ENCODE measurements at places on chromosomes 5 and 9.
A peak's percentile ranks its signal among the peaks of the same experiment; 100 is the strongest.

- no peak for DNase-seq
These were observed 47.8 kb upstream of the RAPGEF6 start for GRCh38 chr5:131682826-131683225.

GRCh38 chr5:127589309-127590030 is 59.4 kb upstream of the CTXN3 start:
- no peak for DNase-seq

GRCh38 chr5:141623611-141624010 is 4.8 kb upstream of the DIAPH1 start:
- no peak for DNase-seq

DNA sequence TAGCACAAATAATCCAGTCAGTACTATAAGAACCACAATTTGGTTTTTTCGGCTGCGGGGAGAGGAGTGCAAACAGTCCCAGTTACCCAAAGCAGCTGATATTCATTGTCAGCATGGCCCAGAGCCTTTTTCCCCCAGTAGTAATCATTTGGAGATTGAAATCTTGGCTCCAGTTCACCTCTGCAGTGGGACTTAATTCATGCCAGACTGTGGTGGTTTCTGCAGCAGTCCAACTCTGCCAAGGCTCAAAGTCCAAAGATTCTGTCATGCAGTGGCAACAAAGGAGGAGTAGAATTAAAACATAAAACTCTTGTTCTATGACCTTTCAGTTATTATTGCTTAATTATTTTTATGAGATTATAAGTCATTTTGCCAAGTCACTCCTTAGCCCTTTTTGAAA is 25.0 kb upstream of the TRIM36 start:
- DNase-seq, result no peak

DNA sequence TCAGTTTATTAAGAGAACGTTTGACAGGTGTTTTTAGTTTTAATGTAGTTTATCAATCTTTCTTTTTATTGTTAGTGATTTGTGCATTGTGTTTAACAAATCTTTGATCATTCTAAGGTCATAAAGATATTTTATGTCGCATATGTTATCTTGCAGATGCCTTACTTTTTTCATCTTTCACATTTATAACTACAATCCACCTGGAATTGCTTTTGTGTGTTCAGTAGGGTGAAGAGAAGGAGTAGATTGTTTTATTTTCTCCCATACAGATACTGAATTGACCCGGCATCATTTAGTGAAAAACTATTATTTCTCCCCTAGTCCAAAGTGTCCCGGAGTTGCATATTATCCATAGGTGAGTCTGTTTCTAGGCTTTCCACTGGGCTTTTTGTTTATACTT is 179.4 kb upstream of the RGMB start:
- no peak for DNase-seq

- no peak for DNase-seq
These were observed 246.5 kb downstream of the SYK start for GRCh38 chr9:91047993-91048607.

- no peak for DNase-seq
These were observed 71.0 kb upstream of the MELK start for GRCh38 chr9:36501727-36502126.

- no peak for DNase-seq
These were observed 12.0 kb downstream of the PSMB7 start for GRCh38 chr9:124403246-124403645.

DNA sequence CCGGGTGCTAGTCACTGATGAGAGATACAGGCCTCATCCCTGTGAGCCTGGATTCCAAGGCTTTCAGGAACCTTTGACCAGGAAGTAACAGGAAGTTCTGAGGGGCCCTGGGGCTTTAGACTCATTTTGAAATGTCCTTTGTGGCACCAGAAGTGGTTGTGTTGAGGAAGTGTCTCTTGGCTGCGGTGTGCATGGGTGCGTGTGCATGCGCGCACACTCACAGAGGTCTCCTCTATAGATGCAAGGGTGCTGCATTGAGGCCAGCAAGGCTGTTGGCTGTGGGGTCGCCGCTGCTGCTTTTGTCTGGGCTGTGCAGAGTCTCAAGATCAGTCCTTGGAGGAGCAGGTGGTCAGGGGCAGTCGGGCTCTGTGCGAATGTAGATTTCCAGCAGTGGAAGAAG is 7.6 kb downstream of the RAB24 start:
- DNase-seq, result no peak

DNA sequence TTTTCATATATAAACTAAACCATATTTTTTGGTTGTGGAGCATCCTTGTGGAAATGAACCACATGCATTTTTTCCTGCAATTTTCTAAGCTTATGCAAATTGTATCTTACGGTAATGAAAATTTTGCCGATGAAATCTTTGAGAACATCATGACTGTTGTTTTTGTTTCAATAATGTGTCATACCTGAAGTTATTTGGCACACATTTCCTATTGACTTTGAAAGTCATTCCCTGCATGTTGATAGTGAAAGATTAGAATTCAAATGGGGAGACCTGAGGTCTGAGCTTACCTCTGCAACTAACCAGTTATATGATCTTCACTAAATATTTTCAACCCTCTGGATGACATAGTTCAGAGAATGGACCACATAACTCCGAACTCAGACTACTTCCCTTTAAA is 88.5 kb downstream of the PRR16 start:
- DNase-seq, result no peak

GRCh38 chr5:143889986-143890385 is 78.0 kb downstream of the HMHB1 start:
- DNase-seq, result no peak

GRCh38 chr5:134592141-134592746 is 40.4 kb downstream of the SAR1B start:
- no peak for DNase-seq

GRCh38 chr5:383621-384020 is 59.4 kb upstream of the EXOC3 start:
- DNase-seq, result no peak

GRCh38 chr9:38359297-38359653 is 33.2 kb upstream of the ALDH1B1 start:
- no peak for DNase-seq

- DNase-seq, result no peak
These were observed 103.8 kb upstream of the ZNF618 start for GRCh38 chr9:113772121-113772810.

DNA sequence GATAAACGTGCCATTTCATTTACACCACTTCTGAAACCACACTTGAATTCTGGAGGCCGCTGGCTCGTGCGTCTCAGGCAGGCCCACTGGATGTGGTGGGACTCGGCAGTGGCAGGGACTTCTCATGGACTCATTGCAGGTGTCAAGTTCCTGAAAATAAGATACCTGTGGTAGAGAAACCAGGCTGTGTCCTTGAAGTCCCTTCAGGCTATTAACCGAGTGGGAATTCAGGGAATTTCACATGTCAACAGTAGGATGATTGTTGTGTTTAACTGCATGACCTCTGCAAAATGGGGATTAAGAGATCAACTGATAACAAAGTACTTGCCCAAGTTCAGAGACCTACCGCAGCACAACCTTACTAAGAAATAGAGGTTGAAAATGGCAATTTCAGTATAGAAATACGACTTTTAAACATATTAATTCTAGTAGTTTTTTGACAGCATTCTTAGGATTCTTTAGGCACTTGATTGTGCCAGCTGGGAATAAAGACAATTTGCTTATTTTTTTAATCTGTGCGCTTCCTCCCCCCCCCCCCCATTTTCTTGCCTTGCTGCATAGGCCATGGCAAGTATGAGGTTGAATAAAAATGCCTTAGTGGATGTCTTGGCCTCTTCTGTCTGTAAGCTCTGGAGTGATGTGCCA is 26.8 kb downstream of the TRIP13 start:
- DNase-seq, result no peak

DNA sequence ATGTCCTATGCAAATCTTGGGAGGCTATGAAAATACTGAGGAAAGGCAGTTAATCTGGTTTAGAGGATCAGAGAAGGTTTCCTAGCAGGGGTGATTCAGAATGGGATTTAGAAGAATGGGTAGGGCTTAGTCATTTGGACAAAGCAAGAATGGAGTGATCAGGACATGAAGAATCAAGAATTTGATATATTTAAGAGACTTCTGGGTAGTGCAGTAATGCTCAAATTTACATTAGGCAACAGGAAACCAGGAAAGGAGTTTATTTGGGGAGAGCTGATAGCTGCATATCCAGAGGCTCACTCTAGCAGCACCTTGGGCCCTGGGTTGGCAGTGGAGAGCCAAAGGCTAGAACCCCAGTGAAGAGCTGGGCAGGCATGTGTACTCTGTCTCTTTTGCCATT is 78.9 kb upstream of the PAPPA start:
- no peak for DNase-seq

- peak; percentile 39 for DNase-seq
These were observed 6.9 kb upstream of the OTP start for GRCh38 chr5:77645158-77645994.

DNA sequence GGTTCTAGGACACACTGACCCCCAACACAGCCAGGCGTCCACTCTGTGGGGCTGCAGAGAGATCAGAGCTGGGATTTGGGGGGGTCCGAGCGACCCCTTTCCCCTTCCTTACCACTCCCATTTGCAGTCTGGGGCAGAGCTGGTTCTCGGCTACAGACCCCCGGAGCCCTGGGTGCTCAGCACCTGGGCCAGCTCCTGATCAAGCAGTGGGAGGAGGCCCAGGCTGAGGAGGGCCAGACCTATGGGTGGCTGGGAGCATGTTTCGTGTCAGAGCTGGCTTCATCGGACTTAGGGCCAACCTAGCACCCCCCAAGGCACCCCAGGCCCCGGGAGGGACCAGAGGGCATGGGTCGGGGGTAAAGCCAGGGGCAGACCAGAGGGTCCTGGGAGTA is 7.6 kb downstream of the GRIN1 start:
- DNase-seq, result no peak

- no peak for DNase-seq
These were observed 25.7 kb downstream of the SLC1A1 start for GRCh38 chr9:4515958-4516375.

DNA sequence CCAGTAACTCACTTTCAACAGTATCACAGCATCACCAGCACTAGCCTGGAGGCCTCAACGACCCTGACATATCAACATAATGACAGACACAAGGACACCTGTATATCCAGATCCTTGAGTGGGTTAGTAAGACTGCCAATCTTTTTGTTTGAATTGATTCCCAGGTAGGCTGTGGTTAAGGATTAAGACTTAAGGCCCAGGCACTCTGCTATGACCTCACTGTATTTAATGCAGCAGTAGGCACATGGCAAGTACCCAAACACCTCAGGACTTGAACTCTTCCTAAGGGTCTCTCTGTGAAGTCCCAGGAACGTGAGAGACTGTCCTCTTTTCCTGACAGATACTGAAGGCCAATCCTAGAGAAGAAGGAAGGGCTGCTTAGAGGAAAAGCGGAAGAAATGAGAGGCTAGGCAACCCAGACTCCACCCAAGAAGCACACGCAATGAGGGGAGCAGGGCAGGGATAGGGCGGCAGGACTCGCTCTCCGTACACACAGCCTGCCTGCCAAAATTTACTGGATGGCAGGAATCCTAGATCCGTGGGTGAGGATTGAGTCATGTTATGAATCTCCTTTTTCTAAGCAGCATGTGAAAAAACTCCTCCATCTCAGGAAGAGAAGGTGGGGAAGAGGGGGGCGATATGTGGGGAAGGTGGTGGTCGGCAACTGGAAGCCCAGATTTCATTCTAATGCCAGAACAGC is 93.4 kb downstream of the SIL1 start:
- no peak for DNase-seq

GRCh38 chr5:33490071-33490665 is 49.4 kb downstream of the TARS1 start:
- DNase-seq, result no peak

GRCh38 chr9:18658804-18659705 is 185.1 kb downstream of the ADAMTSL1 start:
- no peak for DNase-seq

GRCh38 chr9:105244003-105244733 is at the start of gene SLC44A1:
SLC44A1 (plus strand) TSS chr9:105244651; CDS start chr9:105244869, 218 bp downstream.
- DNase-seq, result peak; percentile 91

DNA sequence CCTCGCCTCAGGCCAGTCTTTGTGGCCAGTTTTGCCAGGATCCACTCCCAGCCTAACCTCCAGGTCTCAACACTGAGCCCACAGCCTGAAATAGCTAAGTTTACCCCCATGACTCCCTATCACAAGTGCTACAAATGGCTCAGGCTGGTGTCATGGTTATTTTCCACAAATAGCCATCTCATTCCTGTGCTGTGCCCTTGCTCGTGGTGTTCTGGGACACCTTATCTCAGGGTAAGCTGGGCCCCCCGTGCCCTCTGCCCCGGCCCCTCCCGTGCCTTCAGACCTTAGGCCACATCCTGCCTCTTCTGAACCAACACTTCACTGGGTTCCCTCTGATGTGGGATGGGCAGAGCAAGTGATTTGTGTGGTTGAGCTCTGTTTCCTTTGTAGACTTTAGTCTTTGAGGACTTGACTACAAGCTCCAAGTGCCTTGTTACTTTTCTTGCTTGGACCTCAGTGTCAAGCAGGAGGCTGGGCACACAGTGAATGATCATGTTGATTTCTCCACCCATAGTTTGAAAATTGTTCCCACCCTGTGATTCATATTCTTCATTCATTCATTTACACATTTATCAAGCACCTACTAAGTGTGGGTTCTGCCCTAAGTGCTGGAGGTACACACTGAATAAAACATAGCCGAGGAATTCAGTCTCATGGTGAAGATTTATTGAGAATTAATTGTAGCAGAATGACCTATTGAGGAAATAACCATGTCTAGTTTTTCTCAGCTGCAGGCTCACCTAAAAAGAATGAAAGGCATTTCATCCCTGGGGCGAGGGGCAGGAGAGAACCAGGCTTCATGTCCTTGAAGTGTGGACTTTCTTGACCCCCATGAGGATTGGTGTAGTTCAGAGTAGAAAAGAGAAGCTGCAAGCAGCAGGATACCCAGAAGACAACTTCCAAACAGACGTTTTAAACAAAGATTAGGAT is 84.5 kb upstream of the CTNNA1 start:
- DNase-seq, result peak; percentile 14

Data from CD4-positive, alpha-beta T cell treated with Interferon alpha-2 for 1 hour (primary cell).